NCI-H1694 (cell line): ENCODE measurements at places on chromosomes 12 and 14.

- DNase-seq, result no peak
Observed at GRCh38 chr12:16472631-16473030, 125.2 kb downstream of the MGST1 start.

GRCh38 chr14:46490238-46490685 is 161.3 kb downstream of the RPL10L start:
- DNase-seq, result peak; percentile 11

DNA sequence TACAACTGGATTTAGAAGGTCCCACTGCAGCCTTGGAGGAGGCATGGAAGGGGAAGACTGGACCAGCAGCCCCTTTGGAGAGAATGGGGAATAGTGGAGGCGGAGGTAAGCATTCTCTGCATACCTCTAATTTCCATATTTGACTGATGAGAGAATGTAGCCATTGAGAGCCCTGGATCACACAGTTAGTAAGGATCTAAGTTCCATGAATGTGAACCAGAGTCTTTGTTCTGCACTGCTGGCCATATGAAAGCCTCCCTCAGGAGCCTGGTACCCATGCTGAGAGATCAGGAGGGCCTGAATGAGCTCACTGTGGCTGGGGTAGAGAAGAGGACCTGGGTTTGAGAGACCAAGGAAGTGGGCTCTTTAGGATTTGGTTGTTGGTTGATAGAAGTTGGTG is 192.1 kb downstream of the TMEM132C start:
- no peak for DNase-seq

DNA sequence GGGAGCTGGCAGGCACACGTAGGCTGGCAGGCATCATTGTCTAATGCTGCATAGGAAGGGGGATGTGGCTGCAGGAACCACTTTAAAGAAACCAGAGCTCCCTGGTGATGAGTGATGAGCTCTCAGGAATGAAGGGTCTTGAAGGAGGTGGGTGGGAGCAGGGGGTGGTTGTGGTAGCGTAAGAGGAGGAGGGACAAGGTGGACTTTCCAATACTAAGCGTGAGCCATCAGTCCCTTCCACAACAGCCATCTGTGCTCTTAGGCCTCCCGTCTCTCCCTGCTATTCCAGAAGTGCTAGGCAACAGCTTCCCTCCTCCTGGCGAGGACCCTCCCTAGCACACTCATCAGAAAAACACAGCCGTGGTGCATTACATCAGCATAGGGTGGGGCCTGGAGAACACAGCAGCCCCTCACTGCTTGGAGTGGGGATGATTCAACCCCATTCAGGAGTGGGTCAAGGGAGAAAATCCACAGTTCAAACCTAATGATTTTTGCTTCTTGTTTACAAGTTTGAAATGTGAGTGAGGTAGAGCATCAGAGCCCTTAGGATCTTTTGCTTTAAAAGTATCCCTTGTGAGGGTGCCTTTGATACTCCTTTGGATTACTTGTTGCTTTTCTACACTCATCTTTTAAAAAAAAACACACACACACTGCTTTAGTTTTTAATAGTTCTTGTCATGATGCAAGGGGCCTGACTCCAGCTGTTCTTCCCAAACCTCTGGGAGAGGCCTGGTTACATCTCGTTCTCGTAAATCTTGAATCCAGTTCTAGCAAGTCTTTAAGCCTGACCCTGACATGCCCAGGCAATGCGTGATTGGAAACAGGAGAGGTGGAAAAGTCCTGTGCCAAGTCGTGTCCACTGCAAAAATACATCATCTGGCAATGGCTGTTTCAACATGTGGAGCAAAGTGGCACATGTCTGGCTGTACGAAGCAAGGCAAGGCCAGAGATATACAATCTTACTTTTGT is 356.4 kb upstream of the DDHD1 start:
- peak; percentile 52 for DNase-seq

GRCh38 chr12:34142430-34142829 is 120.1 kb downstream of the ALG10 start:
- no peak for DNase-seq

GRCh38 chr12:31312431-31312830 is 13.5 kb downstream of the SINHCAF start:
- DNase-seq, result no peak

DNA sequence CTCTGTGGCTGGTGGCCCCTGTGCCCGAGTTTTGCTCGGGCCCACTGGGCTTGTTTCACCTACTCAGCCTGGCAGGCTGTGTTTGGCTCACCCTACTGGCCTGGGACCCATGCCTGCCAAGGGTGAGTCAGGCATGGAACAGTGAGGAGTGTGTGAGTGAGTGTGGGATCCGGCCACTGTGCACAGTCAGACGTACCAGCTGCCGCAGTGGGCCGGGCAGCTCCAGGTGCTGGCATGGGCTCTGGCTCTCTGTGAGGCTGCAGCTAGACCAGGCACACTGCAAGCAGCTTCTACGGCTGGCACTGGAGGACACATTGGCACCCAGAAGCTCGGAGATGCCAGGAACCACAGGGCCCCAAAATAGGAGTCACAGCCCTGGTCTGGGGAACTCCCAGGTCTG is 40.6 kb downstream of the HSD17B6 start:
- no peak for DNase-seq

- DNase-seq, result no peak
Observed at GRCh38 chr14:72662214-72662613, 231.7 kb downstream of the DPF3 start.

DNA sequence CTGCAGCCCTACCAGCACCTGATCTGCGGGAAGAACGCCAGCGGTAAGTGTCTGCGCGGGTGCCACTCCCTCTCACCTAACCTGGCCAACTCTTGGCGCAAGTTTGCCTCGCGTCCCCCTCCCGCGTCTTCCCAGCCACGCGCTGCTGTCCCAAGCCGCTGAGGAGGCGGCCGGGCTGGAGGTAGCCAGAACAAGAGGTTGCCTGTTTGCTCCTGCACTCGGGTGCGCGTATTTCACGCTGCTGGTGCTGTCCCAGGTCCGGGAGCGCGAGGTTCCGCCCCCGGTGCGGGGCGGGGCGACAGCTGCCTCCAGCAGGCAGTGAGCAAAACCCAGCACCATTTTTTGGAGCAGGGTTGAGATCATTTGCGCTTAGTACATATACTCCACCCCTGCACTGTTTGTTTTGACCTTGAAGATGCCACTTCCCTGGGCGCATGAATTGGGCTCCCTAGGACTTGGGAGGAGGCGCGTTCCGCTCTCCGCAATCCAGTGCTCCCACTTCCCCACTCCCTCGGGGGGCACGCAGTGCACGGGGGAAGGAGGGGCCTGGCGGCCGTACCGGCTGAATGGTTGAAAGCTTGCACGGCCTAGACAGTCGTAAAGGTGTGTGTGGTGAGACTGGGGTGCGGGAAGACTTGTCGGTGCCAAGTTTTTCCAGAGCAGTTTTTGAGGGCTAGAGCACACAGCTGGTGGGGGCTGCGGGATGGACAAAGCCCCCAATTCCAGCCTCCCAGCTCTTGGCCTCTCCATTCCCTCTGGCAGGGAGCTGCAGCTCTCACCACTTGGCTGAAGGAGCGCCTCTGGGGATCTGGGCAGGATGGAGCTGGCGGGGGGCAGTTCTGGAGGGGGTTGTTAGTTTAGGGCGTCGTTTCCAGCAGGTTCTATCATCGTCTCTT is 226.9 kb upstream of the CRY1 start:
- DNase-seq, result peak; percentile 48

- no peak for DNase-seq
Observed at GRCh38 chr14:92619671-92620456, 106.3 kb downstream of the RIN3 start.

GRCh38 chr14:51912112-51912786 is 51.8 kb downstream of the GNG2 start:
- DNase-seq, result no peak

DNA sequence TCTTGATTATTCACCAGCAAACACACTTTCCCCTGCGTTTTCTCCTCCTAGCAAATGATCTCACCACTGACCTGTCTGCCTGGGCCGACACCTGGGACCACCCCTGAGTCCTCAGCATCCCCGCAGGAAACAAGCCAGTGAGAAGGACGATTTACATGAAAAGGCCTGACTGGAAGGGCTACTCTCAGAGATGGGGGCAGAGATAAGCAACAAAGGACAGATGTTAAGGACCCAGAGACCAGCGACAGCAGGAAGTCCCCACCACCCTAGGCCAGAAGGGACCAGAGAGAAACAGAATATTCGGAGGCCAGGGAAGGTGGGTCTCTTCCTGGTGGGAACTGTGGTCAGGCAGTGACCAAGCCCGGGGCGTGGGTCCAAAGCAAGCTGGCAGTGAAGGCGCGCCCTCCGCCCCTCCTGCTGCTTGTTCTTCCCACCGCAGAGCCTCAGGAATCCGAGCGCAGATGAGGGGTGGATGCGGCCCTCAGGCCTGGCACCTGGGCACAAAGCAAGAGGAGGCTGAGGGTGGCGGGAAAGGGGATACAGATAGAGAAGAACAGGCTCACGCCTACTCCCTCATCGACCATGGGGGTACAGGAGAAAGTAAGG is 55.8 kb downstream of the STX2 start:
- DNase-seq, result no peak

DNA sequence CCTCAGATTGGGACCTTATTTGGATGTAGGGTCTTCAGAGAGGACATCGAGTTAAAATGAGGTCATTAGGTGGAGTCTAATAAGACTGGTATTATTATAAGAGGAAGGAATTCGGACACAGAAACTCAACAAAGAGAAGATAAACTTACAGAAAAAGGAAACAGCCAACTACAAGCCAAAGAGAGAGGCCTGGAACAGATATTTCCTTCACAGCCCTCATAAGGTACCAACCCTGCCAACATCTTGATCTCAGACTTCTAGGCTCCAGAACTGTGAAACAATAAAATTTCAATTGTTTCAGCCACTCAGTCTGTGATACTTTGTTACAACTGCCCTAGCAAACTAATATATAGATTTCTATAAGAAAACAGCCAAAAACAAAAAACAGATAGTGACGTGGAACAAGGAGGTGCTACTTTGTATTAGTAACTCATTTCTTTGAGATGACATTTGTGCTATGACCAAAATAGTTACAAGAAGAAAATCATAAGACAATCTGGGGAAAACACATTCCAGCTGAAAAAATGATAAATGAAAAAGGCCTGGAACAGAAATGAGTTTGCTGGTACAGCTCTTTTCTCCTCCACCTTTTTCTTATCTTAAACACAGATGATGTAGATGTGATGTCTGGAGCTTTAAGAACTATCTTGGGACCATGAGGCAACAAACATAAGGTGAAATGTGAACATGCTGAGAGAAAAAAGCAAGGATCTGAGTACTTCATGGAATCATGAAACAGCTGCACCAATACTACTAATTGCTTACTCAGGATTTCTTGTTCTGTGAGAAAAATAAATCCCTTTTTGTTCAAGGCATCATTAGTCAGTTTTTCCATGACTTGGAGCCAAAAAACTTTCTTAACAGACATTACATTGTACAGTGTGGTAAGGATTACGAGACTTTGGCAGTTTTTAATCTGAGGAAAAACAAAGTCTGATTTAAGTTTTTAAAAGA is 243.2 kb downstream of the ANO6 start:
- no peak for DNase-seq

- DNase-seq, result peak; percentile 2
Observed at GRCh38 chr12:107448198-107448597, 237.4 kb upstream of the PWP1 start.

DNA sequence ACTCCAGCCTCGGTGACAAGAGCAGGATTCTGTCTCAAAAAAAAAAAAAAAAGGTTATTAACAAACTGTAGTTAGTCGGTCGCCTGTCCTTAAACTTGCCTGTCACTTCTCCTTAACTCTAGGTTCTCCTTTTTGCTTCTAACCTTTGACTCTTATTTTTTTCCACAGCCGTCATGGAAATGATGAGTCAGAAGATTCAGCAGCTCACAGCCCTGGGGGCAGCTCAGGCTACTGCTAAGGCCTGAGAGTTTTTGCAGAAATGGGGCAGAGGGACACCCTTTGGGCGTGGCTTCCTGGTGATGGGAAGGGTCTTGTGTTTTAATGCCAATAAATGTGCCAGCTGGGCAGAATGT is 418 bp upstream of the MYG1 start:
- DNase-seq, result no peak

DNA sequence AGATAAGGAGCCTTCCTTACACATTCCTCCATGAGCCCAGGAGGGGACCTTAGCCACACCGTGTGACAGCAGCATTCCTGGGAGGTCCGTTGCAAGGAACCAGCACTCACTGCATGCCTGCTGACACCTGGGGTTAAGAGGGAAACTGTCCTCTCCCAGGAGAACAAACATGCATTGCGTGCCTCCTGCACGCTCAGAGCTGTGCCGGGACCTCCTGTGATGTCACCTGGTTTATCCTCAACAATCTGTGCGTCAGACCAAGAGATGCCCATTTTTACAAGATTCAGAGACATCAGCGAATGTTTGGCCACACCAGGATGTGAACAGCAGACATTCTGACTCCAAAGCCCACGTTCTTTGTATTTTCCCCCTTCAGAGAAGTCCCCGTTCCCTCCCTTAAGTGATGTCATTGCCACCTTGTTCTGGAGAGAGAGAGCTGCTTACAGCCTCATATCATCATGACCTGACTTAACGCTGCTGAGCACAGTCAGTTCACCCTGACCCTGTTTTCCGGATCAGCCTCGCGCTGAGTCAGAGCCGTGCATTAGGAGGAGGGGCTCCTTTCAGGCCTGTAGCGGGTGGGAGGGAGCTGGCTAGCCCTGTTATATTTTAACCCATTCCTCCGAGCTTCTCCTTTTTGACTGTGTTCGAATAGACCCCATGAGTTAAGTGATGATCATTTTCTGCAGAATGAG is 36.2 kb downstream of the TMEM120B start:
- no peak for DNase-seq

DNA sequence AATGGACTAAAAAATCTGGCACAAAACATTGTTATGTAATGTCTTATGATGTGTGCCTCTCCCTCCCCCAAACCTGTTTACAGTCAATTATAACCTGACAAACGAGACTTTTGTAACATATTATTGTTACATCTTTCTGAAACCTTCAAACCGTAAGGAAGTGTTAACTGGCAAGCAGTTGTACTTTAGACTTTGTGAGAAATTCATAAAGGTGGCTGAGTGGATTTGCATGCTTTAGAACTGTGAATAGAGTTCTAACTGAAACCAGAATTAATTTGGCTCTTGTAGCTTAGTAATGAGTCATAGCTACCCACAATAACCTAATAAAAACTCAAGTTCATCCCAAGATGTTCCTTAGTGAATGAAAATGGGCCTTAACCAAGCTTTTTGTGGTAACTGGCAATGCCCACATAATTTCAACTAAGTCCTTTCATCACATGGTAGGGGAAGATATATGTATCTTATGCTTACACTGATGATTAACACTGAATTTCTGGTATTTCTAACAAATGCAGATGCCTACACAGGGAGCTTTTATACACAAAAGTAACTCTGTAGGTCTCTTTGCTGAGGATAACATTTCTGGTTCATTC is 29.7 kb downstream of the RAD9B start:
- no peak for DNase-seq

DNA sequence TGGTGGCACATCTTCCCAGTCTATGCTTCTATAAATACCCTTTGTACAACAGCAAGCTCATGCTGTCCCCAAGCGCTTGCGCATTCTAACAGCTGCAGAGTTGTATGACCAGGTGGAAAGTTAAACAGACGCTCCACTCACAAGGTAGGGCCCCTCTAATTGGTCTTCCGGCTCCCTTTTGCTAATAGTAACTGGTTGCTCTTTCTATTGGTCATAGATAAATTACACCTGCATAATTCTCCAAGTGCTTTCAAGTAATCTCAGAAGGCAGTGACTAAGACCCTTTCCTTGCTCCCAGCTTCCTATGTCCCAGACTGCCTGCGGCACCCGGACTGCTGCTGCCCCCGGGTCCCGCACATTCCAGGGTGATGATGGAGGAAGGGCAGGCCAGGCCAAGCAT is 6.1 kb upstream of the TSPAN9 start:
- no peak for DNase-seq
